Cerebellar nuclear complex (tissue), 1 donor: ENCODE measurements at places on chromosomes 4 and X.

GRCh38 chrX:24253030-24253429 lies 60.8 kb downstream of the SUPT20HL2 start:
- DNase-seq, result no peak

DNA sequence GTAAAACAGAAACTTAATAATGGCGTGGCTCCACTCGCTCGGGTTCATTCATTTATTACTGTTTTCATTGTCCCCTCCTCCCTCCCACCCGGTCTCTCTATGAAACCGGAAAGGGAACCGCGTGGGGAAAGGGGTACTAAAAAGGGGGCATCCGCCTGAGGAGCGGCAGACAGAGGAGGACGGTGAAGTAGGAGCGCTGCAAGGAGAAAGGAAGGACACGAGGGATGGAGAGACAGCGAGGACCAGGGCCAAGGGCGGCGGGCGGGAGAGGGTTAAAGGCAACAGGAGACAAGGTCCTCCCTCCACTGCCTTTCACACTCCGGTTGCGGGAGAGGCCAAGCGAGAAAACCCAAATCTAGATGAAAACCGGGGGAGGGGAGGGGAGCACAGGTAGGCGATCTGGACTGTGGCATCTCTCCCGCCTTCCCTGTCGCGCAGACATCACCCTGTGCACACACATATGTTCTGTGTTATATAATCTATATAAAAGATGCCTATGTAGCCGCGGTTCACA lies 829 bp downstream of the ELOVL6 start:
- peak; percentile 33 for DNase-seq

GRCh38 chr4:156734965-156735895 lies 236.4 kb downstream of the PDGFC start:
- no peak for DNase-seq

DNA sequence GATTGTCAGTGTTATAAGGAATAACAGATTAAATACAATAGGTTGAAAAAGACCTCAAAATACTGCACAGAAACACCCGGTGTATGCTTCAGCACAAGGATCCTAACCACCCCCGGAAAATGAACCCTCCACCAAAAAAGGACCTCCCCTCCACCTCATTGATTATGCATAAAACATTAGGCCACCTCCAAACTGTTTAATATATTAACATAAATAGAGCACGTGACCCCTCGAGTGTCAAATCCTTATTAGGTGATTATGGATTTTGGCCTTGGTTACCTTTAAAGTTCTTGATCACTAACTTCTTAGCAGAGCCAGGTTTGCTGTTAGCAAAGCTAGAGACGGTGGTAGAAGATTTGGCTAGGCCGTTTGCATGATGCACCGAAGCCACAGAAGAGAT lies 958 bp downstream of the CUL4B start:
- no peak for DNase-seq

DNA sequence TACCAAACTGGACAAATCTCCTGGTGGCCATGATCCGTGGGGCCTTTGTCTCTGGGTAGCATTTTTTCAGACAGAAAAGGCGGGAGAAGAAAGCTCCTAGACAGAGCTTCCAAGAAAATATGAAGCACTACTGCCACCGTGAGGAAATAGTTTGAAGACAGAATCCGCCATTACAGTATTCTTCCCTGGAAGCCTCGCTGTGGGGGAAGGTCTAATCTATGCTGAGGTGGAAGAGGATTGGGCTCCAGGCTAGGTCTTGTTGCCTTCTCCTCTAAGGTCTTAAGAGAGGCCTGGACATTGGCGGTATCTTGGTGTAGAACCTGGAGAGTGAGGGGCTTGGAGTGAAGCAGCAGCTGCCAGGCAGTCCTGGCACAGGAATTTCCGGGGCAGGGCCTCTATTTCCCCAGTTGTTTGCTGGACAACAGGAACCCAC lies 218.9 kb downstream of the OR13H1 start:
- DNase-seq, result no peak

DNA sequence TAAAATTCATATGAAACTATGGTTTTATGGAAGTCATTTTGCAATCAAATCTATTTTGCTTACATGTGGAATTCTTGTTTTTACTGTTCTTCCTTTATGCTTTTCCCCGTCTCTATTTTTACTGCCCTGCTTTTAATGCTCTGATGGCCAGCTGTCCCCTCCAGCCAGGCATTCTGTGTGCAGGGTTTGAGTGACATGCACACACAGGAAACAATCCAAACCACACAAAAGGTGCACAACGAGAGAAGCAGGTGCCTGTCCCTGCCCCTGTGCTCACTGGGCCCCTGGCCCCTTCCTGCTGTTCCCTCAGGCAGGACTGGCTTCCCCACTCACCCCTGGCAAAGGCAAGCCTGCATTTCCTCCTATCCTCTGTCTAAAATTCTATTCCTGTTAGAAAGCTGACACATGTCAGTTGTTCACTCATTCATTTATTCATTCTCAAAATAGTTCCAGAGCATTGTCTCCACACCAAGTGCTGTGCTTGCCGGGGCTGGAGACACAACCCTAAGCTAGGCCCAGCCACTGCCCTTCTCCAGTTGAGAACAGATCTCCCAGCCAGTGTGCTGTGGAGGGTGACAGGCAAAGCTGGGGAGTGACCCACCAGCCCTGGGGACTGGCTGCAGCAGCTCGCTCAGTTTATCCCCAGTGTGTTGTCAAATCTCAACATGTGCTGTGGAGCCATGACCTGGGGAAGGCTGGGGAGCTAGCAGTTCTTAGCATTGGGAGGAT lies 346.3 kb downstream of the FBXW7 start:
- no peak for DNase-seq

- DNase-seq, result no peak
Measured at GRCh38 chr4:19983072-19983471, 268.6 kb upstream of the SLIT2 start.

- DNase-seq, result no peak
Measured at GRCh38 chrX:129945131-129945530, 37.3 kb upstream of the BCORL1 start.

- no peak for DNase-seq
Measured at GRCh38 chr4:169159624-169160171, 111.1 kb downstream of the SH3RF1 start.
